ENCODE measurements at places on chromosomes 5 and 9.

DNA sequence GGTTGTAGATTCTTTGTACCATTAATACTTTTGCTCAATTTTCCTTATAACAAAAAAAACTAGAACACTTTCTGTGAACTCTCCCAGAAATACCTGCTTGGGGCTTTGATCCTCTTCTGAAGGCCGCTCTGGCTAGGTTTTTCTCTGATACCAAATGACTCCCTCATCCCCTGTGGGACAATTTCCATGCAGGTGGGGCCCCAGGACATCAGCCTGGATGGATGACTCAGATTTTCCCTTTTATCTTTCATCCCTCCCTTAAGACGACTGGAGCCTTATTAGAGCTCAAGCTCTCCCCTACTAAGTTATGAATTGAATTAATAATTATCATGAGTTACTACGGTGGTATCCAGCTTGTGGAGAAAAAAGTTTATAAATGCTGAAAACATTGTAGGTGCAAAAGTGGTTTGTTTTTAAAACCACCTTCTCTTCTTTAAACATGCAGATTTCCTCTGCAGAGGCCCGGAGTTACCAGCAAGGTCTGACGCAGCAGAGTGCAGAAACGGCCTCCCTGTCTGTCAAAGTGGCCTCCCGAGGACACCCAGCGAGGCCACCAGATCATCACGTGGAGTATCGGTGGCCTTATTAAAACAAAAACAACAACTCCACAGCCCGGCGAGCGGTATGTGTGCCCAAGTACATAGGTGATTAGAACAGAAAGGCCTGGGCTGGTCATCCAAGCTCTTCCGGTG is 50.8 kb upstream of the IRX4 start:
- DNase-seq = no peak

DNA sequence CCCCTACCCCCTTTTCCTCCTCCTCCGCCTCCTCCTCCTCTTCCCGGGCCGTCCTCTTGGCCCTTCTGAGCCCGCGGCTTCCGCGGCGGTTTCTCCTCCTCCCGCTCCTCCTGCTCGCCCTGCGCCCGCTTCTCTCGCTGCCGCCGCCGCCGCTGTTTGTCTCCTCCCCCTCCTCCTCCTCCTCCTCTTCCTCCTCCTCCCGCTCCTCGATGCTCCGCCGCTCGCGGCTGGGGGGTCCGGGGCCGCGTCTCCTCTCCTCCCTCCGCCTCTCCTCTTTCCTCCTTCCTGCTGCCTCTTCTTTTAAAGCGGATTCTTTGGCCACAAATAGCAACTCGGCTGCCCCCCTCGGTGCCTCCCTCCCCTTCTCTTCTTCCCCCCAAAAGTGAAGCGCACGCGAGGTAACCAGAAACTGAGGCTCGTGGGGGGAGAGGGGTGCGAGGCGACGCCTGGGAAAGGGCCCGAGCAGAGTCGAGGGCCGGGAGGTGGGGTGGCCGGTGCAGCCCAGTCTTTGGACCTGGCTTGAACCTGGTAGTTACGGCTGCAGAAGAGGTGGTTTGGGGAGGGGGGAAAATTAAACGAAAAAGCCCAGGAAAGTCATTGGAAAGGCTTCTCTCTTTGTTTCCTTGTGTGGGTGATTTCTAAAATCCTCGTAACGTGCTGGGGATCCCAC is 1058.5 kb upstream of the DMAC1 start:
- peak; percentile 16 for DNase-seq

- no peak for DNase-seq
These were observed 16.5 kb downstream of the AQP3 start for GRCh38 chr9:33430942-33431341.

DNA sequence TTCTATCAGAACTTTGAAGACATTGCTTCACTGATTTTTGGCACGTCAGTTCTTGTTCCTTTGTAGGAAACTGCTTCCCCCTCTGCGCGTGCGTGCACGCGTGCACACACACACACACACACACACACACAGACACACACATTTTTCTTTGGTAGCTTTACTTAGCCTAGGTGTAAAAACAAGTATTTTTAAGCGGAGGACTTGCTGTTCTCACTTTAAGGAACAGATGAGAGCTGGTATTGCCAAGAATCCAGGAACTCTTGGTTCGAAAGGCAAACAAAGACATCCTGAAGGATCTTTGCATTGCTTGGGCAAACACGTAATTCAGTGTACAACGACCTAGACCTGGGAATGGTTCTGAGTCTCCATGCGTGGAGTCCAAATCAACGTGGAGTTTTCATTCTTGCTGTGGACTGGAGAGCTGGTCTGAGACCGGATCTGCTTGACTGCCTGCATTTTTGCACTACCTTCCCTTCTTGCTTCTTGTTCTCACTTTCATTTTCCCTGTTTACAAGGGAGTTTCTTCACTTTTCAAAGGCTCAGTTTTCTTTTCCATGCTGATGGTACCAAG is 8.2 kb downstream of the TMEM268 start:
- no peak for DNase-seq

GRCh38 chr5:37554938-37555337 is 175.8 kb downstream of the WDR70 start:
- DNase-seq = peak; percentile 37

DNA sequence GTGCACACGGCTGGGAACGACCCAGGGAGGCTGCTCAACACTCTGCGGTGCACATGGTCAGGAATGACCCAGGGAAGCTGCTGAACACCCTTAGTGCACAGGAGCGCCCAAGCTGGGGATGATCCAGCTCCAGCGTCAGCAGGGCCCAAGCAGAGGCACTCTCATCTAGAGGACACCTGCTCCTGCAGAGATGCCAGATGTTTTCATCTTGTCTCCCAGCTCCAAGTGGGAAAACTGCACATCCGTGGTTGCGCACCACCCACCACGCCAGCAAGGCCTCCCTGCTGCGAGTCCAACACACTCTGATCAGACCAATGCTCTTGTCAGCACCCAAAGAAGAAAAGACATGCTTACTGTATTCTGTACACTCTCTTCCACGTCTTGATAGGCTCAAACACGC is 34.1 kb downstream of the UBE2QL1 start:
- DNase-seq = no peak

- no peak for DNase-seq
These were observed 338.6 kb downstream of the PTPRD start for GRCh38 chr9:10274175-10274574.

GRCh38 chr5:32422697-32423096 is 21.8 kb downstream of the ZFR start:
- DNase-seq = no peak

Data from foreskin fibroblast (primary cell).